Fibroblast of skin of right biceps (primary cell): ENCODE measurements at places on chromosomes 1 and 21.
A peak's percentile ranks its signal among the peaks of the same experiment; 100 is the strongest.

DNA sequence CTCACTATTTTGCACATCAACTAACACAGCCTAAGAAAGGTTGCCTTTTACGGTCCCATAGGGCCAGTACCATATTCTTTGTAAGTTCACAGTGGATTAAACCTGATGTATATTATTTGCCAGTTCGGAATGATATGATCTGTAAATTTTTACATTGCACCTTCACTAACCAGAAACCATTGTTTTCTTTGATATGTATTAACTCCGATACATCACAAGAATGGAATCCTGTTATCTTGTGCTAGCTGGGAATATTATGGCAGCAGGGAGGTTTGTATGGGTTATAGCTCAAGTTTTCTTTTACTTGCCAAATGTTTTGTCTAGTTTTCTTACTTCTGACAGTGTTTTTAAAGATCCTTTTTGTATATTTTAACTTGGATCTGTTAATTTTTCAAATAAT lies 51.4 kb upstream of the S1PR1 start:
- DNase-seq = peak; percentile 30

- no peak for DNase-seq
Measured at GRCh38 chr1:16209847-16210407, 2.5 kb downstream of the ARHGEF19 start.

- no peak for DNase-seq
Measured at GRCh38 chr1:208943291-208943690, 640.2 kb upstream of the CAMK1G start.

GRCh38 chr1:33055210-33056008 lies 18.7 kb upstream of the AK2 start:
- peak; percentile 73 for DNase-seq

DNA sequence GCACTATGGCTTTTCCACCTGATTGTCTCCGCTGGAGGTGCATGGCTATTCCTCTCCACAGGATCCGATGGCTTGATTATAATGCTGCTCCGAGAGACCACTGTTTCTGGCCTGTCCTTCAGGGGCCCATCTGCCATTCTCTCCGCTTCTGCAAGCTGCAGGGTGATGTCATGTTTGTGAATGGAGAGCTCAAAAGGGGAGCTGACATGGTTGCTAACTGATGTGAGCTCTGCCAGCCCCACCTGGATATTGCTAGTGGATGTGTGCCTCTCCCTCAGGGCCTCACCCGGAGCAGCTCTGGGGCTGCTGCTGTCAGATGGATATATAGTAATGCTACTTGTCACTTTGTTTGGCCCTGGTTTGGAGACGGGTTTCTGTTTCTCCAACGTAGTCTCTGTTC lies 72.3 kb downstream of the KDM1A start:
- no peak for DNase-seq

DNA sequence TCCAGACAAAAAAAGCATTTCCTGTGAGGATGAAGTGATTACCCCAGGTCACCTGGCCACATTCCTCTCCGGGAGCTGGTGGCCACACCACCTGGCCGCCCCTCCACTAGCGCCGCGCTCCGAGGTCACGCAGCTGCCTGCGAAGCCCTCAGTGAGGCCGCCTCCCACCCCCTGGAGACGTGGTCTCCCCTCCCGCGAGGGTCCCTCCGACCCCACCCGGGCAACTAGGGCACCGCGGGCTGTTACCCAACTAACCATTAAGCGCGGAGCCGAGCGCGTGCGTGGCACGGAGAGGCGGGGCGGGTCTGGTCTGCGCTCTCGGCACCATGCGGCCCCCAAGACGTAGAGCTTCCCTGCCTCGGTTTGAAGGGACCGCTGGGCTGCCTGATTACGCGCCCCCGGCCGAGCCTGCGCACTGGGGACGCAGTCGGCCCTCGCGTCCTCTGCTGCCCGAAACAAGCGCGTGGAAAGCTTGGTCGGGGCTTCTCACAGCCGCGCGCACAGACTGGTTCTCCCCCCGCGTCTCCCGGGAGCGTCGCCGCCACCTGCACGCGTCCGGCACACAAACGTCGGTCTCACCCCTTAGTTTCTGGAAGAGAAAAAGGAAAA lies 106.5 kb downstream of the SLC16A1 start:
- DNase-seq = peak; percentile 46

GRCh38 chr1:95583661-95584210 lies 349.7 kb downstream of the RWDD3 start:
- no peak for DNase-seq

GRCh38 chr1:84855168-84855567 lies 37.8 kb downstream of the LPAR3 start:
- peak; percentile 33 for DNase-seq

DNA sequence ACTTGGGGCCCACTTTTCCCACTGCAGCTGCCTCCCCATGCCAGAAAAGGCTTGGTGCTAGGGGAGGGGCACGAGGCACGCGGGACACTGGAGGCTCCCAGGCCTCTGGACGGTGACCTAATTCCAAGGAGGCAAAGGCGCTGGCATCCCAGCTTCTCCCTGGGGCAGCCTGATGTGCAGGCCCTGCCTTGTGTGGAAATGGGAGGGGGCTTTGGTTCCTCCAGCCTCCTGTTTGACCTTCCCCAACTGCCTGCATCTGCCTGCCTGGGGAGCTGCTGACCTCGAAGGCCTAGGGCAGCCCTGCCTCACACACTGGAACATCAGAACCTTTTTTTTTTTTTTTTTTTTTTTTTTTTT lies 39.9 kb downstream of the KIAA1614 start:
- no peak for DNase-seq

GRCh38 chr21:42232176-42232825 lies 13.4 kb downstream of the ABCG1 start:
- DNase-seq = no peak

GRCh38 chr1:154316704-154317103 lies 4.2 kb upstream of the AQP10 start:
- DNase-seq = no peak

DNA sequence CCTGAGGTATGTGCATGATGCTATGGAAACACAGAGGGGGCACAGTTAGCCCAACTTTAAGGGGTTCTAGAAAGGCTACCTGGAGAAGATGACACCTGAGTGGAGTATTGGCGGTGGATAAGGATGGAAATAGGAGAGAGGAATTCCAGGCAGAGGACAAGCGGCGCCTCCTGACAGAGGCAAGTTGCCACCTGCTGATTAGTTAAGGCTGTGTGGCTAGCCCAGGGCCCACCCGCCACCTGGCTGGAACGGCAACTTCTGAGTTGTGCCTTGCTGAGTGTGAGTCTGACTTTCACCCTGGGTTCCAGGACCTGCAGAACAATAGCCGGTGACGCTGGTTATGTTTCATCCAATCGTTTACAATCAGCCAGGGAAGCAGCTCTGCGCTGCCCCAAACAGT lies 126.9 kb upstream of the LMO4 start:
- no peak for DNase-seq

DNA sequence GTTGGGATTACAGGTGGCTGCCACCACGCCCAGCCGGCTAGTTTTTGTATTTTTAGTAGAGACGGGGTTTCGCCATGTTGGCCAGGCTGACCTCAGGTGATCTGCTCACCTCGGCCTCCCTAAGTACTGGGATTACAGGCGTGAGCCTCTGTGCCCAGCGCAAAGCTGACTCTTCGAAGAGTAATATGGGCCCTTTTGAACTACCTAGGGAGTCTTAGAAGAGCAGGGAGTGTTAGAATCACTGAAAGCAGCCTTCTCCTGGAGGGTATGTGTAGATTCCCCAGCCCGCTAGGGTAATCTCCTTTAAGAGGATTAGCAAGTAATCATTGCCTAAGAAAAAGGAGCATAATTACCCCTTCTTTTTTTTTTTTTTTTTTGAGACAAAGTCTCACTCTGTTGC lies 6.5 kb upstream of the MAST2 start:
- no peak for DNase-seq

GRCh38 chr1:30765556-30766434 lies 8.2 kb upstream of the LAPTM5 start:
- DNase-seq = no peak

DNA sequence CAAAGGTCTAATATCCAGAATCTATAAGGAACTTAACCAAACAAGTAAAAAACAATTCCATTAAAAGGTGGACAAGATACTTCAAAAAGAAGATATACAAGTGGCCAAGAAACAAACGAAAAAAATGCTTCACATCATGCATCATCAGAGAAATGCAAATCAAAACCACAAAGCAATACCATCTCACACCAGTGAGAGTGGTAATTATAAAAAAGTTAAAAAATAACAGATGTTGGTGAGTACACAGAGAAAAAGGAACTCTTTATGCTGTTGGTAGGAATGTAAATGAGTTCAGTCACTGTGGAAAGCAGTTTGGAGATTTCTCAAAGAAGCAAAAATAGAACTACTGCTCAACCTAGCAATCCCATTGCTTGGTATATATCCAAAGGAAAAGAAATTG lies 218.6 kb downstream of the SLC44A5 start:
- DNase-seq = no peak

DNA sequence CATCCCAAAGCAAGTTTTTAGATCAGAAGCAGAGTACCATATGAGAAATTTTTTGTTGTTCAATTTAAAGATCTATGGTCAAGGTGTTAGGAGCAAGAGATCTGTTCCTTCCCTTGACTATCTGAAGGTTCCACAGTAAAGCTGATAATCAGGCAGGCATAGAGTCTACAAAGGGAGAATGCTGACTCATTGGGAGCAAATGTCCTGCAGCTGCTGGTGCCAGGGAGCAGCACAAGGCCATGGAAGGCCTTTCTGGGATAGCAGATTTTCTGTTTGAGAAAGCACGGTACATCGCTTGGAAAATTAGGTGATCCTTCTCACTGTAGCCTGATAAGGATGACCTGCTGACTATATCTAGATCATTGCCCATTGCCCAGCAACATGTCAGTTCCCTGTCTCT lies 210.1 kb upstream of the C1orf87 start:
- DNase-seq = no peak

- no peak for DNase-seq
Measured at GRCh38 chr1:31416101-31416736, 3.2 kb downstream of the SERINC2 start.

DNA sequence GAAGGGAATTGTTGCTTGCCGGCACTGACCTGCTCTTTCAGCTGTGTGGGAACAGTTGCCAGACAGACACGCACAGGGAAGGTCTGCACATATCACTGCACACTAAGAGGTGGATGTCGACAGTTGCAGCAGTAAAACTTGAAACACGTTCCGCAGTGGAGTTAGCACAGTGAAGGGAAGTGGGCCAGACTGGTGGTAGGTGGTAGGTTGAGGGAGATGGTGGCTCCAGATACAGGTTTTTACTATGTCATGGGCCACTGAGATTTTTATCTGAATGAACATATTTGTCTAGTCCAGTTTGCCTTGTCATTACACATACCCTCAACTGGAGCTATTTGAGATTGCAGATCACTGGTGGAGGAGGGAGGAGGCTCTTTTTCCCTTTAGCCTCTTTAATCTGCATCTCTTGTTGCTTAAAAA lies 13.5 kb downstream of the MRPS6 start:
- DNase-seq = no peak

GRCh38 chr21:42058631-42059111 lies 12.4 kb upstream of the UMODL1 start:
- no peak for DNase-seq

DNA sequence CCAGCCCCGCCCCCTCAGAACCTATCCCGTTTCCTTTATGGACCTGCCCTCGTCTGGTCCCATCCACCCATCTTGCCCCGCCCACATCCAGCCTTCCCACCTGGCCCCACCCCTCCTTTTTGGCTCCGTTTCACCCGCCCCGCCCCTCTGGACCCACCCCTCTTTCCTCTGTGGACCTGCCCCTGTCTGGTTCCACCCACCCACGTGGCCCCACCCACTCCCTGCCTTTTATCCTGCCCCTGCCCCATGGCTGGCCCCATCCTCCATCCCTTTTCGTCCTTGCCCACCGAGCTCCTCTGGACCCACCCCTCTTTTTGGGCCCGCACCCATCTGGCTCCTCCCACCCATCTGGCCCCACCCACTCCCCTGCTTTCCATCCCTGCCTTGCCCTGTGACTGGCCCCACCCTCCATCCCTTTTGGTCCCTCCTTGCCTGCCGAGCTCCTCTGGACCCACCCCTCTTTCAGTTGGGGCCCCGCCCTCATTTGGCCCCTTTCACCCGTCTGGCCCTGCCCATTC lies 177.3 kb downstream of the CAMTA1 start:
- peak; percentile 30 for DNase-seq

DNA sequence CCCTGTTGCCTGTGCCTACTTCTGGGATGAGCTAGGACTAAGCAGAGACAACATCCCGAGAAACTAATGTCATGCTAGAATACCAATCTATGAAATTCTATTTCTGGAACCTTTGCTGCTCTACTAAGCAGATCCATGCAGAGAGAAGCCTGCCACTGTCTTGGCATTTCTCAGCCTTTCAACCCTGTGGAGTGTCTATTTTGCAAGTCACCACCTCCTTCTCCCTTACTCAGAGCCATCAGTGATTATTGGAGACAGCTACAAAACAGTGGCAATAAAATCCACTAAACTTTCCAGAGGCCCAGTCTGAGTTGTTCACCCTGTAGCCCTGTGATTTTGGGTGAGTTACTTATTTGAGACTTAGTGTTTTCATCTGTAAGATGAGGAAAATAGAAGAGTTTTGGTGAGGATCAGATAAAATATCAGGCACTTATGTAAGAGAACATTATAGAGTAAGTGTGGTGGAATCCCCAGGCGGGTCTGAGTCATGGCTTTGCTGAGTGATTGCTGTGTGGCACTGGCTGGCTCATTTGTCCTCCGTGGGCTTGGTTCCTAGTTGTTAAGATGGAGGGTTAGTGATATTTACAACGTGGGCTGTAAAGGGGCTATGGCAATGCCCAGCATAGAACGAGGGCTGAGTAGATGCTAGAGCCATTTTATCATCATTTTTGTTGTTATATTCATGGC lies 61.1 kb downstream of the FMN2 start:
- DNase-seq = peak; percentile 28

- no peak for DNase-seq
Measured at GRCh38 chr1:241957692-241958494, at the start of gene BECN2. TSS of gene BECN2 (plus strand) at chr1:241957767. CDS start at chr1:241957767, 0 bp downstream.

GRCh38 chr21:29568020-29568697 lies 269.4 kb downstream of the BACH1 start:
- no peak for DNase-seq

DNA sequence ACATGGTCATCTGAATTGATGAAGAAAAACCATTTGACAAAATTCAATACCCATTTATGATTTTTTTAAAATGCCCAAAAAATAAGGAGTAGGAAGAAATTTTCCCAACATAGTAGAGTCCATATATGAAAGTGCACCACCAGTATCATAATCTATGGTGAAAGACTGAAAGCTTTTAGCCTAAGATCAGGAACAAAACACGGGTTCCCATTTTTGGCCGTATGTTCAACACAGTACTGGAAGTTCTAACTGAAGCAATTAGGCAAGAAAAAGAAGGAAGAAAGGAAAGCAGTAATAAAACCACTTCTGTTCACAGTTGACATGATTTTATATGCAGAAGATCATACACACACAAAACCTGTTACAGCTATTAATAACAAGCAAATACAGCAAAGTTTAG lies 227.8 kb upstream of the RAB4A start:
- DNase-seq = no peak

GRCh38 chr1:2030076-2030871 lies 11.1 kb downstream of the GABRD start:
- DNase-seq = no peak

DNA sequence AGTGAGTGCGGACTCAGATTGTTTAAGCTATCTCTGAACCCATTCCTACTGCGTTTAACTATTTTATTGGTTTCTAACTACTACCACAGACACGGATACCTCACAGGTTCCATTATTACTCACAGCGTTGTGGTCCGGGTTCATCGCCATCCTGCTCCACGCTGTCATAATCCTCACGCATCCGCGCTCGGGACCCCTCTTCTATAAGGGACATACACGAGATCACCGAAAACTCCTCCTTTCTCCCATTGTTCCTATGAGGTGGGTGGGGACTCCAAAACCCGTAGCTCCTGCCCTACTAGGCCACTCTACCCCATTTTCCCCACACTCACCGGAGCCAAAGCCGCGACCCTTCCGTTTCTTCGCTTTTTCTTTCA lies 610 bp downstream of the RBM8A start:
- DNase-seq = no peak
